ENCODE measurements at places on chromosomes 7 and 10.

GRCh38 chr7:67518580-67518979 is 521.9 kb downstream of the TYW1 start:
- no peak for DNase-seq

DNA sequence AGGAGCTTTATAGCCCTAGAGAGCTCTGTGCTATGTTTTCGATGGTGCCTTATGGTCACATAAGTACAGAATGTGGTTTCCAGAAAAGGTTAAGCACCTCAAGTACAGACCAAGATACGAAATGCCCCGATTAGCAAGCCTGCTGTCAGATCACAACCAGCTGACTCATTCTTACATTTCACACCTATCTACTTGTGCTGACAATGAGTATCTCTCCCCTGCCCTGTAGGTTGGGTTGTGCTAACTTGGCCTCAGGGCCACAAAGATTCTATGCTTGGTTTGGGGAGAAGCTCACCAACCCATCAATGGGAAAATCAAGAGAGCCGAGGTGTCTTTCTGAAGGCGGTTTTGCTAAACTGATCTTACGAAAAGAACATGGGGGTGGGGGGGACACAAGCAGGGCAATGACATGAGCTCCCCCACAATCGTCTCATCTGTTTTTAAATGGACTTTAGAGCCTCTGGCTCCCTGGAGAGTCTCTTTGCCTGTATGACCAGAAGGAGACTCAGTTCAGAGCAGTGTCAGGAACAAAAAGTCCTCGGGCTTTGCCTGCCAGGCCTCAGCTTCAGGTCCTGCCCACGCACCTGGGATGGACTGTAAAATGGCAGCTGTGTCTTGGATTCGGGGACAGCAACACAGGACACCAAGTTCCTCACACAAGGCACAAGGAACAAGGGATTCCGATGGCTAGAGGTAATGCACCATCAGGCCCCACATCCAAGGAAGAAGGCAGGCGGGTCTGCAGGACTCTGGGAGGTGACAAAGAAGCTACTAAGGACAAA is 55.1 kb downstream of the FAM53B start:
- DNase-seq = peak; percentile 59

DNA sequence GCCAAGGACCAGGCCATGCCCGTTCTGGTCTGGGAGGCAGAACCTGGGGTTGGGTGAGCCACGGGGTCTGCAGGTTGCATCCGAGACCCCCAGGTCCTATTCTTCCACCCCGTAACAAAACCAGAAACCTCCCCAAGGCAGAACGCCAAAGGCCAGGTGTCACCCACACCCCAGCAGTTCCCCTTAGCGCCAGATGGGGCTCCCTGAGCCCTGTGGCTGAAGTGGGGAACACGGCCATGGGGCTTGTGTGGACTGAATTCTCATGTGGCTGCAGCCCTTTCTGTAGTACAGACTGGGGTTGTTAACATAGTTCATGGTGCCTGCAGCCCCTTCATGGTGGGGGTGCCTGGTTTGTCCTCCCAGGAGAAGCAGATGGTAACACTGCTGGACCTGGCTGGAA is 10.2 kb downstream of the BRI3 start:
- DNase-seq = no peak

- DNase-seq = no peak
Measured at GRCh38 chr7:148095066-148095465, 495.5 kb upstream of the C7orf33 start.

DNA sequence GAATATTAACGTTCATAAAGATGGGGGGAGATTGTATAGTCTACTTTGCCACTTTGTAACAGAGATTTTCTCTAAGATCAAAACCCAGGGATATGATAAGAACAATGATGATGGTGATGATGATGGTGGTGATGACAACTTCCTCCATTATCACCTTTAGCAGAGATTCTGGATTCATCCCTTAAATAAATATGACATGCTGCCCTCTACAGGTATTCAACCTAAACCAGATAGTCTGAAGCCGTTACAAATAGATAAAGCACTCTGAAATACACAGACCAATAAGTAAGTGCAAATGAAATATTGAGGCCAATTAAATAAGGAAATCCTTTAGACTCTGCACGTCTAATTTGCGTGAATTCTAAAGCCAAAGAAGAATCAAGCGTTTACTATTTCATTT is 211.5 kb downstream of the CREB5 start:
- no peak for DNase-seq

DNA sequence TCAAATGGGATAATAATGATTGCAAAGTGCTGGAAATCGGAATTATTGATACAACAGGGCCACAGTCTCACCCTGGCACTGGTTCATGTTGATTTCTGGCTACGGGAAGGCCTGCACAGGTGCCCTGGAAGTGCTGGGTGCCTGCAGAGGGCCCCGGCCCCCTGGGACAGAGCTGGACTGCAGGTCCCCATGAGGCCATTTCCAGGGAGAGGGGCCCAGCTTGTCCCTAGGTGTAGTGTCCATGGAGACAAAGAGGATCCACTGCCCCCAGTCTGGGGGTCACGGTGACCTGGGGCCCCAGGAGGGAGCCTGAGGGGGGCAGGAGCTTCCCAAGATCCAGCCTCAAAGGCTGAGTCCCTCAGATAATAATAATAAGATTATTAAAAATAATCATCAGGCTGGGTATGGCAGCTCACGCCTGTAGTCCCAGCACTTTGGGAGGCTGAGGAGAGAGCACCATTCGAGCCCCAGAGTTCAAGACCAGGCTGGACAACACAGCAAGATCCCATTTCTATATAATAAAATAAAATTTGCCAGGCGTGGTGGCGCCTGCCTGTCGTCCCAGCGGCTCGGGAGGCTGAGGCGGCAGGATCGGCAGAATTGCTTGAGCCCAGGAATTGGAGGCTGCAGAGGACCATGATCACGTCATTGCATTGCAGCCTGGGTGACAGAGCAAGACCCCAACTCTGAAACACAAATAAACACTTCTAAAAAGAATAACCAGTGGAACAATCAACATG is 98.1 kb downstream of the MICALL2 start:
- DNase-seq = no peak

GRCh38 chr7:73812996-73813395 is 17.8 kb upstream of the CLDN4 start:
- no peak for DNase-seq

GRCh38 chr7:138892006-138892630 is 89.1 kb downstream of the KIAA1549 start:
- no peak for DNase-seq

DNA sequence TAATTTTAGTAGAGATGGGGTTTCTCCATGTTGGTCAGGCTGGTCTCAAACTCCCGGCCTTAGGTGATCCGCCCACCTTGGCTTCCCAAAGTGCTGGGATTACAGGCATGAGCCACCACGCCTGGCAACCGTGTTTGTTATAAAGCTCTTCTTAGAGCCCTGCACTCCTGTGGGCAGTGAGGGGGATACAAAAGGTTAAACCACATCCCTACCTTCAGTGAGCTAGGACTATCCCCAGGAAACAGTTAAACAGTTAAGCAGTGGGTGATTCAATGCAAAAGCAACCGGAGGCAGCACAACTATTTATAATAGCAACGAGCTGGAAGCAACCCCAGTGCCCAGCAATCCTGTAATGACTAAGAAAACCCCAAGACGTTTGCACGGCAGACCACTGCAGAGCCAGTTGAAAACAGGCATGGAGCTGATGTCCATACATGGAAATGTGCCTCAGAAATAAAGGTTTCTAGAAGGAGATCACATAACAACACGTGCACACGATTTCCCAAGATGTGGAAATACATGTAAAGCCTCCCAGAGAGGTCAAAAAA is 107.2 kb upstream of the LYZL2 start:
- DNase-seq = no peak

DNA sequence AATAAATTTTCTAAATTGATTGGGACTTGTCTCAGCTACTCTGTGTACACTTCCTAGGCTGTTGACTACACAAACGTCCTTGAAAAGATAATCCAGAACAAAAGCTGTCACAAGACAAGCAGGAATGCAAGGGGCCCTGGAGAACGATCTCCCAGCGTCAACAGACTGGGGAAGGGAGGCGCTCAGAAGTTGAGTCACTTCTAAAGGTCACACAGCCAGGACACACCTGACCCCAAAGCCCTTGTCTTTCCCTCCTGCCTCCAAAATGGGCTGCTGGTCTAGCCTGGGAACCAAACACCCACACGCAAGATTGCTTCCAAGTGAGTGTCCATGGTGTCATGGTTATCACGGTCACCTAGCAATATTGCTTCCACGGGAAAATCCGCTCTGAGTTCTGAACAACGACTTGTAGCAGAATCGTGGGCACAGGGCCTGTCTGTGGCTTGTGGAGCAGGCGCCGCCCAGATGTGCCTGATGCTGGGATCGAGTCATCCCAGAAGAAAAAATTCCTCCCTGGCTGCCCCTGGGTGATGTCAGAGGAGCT is 49.8 kb downstream of the SPOCK2 start:
- DNase-seq = no peak

DNA sequence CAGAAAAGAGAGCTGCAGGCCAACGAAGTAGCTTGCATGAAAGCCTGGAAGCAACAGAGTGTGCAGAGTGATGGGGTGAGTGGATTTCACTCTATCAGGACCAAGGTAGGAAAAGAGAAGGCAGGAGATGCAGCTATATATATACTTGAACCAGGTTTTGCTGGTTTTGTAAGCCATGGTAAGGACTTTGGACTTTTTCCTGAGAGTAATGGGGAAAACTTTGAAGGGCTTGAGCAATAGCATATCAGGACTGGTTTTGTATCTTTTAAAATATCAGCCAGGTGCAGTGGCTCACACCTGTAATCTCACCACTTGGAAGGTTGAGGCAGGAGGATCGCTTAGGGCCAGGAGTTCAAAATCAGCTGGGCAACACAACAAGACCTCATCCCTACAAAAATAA is 120.6 kb upstream of the NRP1 start:
- DNase-seq = no peak

GRCh38 chr10:67200913-67201564 is 275.2 kb downstream of the LRRTM3 start:
- no peak for DNase-seq

- DNase-seq = no peak
Measured at GRCh38 chr7:31957090-31957720, 113.0 kb downstream of the PDE1C start.

GRCh38 chr10:42992957-42993390 is 83.9 kb upstream of the RET start:
- no peak for DNase-seq

DNA sequence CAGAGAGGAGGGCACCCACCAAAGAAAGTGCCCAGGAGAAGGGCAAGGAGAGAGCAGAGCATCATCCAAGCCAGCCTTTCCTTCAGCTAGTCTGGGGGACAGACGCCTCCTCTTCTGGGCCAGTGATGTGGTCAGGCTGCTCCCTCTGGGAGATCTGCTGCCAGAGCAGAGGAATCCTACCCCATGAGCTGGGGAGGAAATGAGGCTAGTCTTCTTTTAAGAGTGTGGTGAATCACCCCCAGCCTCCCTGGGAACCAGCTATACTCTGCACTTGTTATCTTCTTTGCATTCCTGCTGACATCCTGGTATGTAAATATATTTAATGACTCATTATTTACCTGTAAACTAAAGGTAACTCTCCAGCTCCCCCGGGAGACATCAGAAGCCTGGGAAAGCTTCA is 41.6 kb upstream of the EPHB6 start:
- DNase-seq = no peak

- no peak for DNase-seq
Measured at GRCh38 chr7:81183326-81183725, 264.5 kb upstream of the SEMA3C start.

DNA sequence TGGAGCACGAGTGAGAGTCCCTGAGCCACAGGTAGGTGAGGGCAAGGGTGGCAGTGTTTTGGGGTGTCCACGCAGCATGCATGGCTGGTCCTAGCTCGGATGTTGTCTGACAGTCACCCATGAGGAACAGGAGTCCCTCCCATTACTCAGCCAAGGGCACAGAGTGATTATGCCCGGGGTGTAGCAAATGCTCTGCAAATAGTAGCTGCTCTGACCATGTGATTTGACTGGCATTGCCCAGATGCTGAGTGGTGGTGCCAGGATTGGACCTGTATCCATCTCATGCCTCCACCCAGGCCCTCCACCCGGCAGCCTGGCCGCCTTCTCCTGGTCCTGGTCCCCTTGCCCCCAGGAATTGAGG is 150.8 kb downstream of the GRK5 start:
- DNase-seq = no peak
